Ascending aorta (tissue), 2 donors: ENCODE measurements at places on chromosomes 6 and 20.

DNA sequence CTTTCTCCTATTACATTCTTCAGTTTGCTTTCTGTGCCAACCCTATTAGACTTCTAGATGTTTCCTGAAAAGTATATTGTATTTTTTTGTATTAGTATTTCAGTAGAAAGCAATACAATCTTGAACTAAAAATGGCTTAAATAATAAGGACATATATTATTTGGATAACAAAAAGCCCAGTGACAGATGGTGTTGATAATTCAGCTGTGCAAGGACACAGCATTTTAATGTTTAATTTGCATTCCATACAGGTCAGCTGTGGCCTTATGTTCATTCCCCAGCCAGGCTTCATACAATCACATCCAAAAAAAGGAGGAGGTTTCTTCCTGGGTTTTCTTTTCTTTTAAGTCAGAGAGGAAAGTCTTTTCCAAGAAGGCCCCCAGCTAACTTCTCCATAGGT is 236.9 kb downstream of the CD109 start:
- DNase-seq: no peak

- DNase-seq: no peak
Measured at GRCh38 chr6:151001387-151002056, 136.0 kb downstream of the MTHFD1L start.

GRCh38 chr6:147173140-147173539 is 31.1 kb upstream of the STXBP5 start:
- no peak for DNase-seq

DNA sequence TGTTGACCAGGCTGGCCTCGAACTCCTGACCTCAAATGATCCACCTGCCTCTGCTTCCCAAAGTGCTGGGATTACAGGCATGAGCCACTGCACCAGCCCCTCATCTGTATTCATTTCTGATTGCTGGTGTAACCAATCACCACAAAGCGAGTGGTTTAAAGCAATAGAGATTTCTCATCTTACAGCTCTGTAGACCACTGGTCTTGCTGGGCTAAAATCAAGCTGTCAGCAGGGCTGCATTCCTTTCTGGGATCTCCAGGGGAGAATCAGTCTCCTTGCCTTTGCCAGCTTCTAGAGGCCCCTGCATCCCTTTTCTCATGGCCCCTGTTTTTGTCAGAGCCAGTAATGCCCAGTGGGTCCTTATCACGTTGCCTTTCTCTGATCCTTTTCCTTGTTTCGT is 49.9 kb upstream of the PMEPA1 start:
- no peak for DNase-seq

GRCh38 chr6:14252271-14252850 is 134.8 kb downstream of the CD83 start:
- DNase-seq: no peak

- no peak for DNase-seq
Measured at GRCh38 chr6:105981002-105981887, 104.9 kb upstream of the PRDM1 start.

- DNase-seq: no peak
Measured at GRCh38 chr6:5747379-5747778, 259.3 kb downstream of the NRN1 start.

- peak; percentile 88 for DNase-seq
Measured at GRCh38 chr6:15244620-15245360, 1.1 kb upstream of the JARID2 start.

- no peak for DNase-seq
Measured at GRCh38 chr20:43446361-43446879, 11.3 kb upstream of the SRSF6 start.

DNA sequence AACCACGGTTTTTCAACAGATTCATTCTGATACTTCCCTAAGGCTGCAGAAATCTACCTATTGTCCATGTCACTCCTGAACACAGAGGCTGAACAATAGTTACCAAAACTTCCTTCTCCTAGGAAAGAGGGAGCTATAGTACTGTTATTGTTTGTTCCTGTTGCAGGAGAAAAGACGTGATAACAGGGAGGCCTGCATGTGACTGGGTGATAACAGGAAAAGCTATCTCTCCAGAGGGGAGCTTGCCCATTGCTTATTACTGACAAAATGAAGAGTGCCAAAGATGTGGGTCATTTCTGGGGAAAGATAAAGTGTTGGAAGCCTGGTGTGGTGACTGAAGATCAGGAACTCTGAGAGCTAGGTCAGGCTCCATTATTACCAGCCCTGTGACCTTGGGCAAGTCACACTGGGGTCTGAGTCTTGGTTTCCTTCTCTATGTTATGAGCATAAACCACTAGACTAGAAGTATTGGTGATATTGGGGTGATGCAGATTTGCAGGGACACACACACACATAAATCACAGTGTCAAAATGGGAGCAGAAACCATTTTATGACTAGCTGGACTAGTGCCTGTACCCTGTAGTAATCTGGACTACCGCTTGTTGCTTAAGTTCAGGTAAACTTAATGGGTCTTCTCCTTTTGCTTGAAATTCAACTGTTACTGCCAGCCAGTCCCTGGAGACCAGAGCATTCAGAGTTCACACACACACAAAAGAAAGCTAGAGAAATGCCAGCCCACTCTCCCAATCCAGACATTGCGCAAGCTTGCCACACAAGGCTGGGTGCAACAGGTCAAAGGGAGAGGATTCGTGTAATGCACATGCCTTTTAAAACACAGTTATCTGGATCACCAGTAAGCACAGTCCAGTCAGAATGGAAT is 136.0 kb upstream of the CNR1 start:
- DNase-seq: no peak

DNA sequence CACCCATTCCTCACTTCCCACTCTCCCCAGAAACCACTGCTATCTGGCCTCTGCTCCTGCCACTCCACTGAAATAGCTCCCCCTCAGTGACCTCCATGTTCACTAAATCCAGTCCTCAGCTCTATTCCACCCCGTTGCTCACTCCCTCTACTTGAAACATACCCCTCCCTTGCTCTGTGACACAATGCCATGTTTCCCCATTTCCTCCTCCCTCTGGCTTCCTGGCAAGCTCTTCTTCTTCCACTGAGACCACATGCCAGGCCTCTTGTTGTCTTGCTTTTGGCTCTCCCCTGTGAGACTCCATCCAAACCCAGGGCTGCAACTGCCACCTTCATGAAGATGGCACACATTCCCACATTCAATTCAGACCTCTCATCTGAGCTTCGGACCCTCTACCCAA is 13.9 kb downstream of the TMEM151B start:
- DNase-seq: no peak

GRCh38 chr6:170132561-170132991 is 158.3 kb downstream of the DLL1 start:
- DNase-seq: no peak

GRCh38 chr6:157989541-157990289 is 8.1 kb downstream of the SYNJ2 start:
- no peak for DNase-seq

GRCh38 chr6:134080171-134080795 is 27.9 kb upstream of the SLC2A12 start:
- DNase-seq: no peak

- DNase-seq: no peak
Measured at GRCh38 chr6:53309059-53309900, 39.5 kb downstream of the ELOVL5 start.

DNA sequence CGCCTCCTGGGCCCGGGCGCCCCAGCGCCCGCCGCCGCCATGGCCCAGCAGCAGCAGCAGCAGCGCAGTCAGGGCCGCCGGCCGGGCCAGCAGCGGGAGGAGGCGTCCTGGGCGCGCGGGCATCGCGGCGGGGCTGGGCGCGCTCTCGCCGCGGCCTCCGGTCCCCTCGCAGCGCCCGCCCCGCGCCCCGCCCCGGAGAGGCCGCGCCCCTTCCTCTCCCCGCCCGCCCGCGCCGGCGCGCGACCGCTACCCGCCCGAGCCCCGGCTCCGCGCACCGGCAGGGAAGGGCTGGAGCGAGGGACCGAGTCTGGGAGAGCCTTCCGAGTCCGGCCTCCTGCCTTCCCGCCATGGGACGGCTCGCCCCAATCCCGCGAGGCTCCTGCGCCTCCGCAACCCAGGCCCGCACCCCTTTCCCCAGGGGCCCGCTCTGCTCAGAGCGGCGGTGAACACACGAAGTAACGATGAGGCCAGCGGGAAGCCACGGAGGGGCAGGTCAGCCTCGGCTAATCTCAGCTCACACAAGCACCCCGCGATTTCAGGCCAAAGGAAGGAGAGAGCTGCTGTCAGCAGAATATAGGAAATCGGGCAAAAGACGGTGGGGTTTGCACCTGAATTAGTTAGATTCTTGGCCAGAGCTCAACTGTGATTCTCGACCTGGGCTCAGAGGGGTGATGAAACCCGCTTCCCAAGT is at the start of gene TXNDC5:
TXNDC5 (minus strand) TSS at position 135 of the 691 bp plus-strand sequence; CDS start at position 123, 12 bp downstream.
- no peak for DNase-seq

DNA sequence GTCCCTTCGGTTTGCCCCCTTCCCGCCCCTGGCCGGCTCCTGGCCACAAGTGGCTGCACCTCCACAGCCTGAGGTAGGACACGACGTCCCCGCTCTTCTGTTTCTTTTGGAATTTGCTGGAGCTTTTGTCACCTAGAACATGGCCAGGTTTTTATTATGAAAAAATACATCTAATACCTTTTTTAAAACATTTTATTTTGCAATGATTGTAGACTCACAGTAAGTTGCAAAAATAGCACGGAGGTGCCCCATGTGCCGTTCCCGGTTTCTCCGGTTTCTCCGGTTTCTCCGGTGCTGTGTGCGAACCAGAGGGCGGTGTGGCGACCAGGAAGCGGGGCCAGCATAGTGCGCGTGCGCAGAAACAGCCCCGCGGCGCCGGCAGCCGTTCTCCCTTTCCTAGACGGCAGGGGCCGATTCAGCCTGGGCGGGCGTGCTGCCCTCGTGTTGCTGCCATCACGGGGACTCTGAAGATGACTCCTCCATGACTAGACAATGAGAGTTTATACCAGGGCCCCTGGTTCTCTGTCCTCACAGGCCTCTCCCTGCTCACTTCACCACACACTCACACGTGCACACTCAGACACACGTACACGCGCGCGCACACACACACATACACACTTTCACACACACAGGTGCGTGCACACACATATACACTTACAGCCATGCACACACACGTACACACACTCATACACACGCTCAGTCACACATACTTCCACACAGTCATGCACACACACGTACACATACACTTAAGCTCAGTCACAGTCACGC is 102.1 kb downstream of the TMEM242 start:
- DNase-seq: peak; percentile 91

GRCh38 chr6:33061987-33062386 is 11.5 kb downstream of the HLA-DPA1 start:
- DNase-seq: no peak

DNA sequence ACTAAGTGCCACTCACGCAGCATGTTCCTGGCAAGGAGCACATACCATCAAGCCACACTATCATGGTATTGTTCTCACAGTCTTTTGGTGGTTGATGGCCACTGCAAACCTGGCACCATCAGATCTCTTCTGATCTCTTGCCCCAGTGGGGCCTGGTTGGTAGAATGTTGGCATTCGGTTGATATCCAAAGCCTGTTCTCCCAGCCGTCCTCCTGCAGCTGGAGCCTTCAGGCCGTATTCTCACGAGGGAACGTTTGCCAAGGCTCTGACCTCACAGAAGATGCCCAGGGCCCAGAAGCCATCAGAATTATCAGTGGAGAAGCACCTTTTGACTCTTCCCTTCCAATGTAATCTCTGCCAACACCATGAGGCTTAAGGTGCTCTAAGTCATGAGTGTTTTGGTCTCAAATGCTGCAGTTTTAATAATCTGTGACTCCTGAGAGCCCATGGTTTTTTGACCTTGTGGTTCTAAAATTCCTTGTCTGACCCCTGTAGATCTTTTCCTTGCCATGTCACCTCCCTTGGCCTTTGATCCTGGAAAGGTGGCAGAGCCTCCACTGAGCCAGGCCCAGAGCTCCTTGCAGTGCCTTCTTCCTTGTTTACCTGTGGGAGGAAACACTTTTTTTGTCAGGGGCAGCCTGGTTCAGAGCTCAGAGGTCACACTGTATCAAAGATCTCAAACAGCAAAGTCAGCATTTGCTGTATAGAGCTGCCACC is 27.8 kb downstream of the POFUT1 start:
- no peak for DNase-seq
